Kasumi-1 (cell line): ENCODE measurements at places on chromosomes 6 and 20.

GRCh38 chr6:137933696-137934095 lies 66.6 kb downstream of the TNFAIP3 start:
- DNase-seq = no peak

DNA sequence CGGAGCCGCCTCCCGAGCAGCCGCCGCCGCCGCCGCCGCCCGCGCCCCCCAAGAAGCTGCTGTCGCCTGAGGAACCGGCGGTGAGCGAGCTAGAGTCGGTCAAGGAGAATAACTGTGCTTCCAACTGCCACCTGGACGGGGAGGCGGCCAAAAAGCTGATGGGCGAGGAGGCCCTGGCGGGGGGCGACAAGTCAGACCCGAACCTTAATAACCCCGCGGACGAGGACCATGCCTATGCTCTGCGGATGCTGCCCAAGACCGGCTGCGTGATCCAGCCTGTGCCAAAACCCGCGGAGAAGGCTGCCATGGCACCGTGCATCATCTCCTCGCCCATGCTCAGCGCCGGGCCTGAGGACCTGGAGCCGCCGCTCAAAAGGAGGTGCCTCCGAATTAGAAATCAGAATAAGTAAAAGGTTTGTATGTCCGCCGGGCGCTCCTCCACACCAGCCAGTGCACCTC lies 145.2 kb downstream of the SOBP start:
- DNase-seq = no peak

GRCh38 chr20:24211972-24212371 lies 223.4 kb upstream of the GGTLC1 start:
- DNase-seq = no peak

DNA sequence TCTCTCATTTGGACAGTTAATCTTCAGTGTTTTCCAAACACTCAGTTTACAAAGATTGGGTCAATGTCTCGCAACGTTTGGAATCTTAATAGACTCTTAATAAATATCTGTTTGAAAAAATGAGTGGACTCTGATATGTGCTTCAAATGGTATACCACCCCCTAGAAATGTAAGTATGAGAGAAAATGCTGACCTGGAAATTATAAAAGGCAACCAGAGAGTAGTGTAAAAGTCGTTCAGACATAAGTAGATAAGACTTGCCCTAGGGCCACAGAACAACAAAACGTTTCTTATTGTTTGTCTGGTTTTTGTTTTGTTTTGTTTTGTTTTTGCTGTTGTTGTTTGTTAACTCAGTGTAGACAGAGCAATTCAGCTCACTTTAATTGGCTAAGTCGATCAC lies 97.4 kb upstream of the SPTLC3 start:
- no peak for DNase-seq

- DNase-seq = no peak
These were observed 44.2 kb downstream of the PHACTR3 start for GRCh38 chr20:59648466-59649070.

DNA sequence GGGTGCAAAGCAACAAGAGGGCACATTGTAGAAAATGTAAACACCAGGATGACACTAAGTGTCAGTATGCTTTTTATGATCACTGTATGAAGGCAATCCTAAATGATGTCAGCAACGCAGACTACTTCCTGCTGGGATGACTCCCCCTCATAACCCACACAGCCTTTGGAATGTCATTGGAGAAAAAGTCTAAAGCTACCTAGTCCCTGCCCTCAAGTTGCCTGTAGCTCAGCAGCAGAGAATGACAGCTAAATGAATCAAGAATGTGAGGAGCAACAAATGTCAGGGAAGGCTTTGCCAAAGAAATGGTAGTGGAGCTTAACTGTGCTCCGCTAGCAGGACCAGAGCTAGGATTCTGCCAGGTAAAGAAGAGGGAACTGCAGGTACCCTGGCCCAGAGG lies 555.6 kb downstream of the CD83 start:
- DNase-seq = no peak

DNA sequence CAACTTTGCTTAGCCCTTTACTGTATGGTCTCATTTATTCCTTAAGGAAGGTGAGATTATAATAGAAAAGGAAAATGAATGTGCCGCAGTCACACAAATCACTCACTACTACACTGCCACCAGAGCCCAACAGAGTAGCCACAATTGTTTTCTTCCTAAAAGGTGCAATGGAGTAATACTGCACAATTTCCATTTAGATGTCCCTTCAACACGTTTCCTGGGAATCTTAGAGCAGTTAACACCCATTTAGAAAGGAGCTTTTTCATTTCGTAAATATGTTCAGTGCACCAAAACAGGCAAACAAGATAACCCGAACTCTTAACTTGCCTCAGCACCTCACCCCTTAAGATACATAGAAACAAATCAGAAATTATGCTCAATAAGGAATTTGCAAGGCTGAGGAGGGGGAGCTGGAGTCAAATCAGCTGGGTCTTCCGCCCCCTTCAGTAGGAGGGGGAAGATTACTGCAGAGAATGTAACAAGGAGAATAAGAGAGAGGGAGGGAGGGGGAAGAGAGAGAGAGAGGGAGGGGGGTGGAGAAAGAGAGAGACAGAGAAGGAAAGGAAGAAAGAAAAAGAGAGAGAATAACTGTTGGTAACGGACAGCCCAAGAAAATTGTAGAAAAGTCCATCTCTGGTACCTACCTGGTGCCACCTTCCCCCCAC lies 155.5 kb downstream of the BCAS1 start:
- DNase-seq = no peak

DNA sequence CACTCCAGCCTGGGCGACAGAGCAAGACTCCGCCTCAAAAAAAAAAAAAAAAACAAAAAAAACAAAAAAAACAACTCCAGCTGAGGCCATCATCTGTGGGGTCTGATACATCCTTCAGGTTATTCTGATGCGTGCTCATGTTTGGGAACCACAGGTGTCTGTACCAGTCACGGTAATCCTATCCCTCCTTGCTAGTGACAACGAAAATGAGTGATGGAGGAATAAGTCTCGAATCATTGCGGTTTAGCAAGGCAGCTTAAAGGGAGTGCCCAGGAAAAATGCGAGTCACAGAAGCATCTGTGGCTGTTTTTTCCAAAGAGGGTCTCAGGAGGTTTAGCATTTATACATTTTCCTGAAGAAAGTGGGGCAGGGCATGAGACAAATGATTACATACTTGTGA lies 48.8 kb downstream of the MCUR1 start:
- no peak for DNase-seq
